Thyroid gland (tissue), 4 donors: ENCODE measurements at places on chromosomes 2 and 18. TPM values are rescaled to one million over a fixed set of nuclear protein-coding genes. Genes with fewer than 3 reads are reported as not detected.

DNA sequence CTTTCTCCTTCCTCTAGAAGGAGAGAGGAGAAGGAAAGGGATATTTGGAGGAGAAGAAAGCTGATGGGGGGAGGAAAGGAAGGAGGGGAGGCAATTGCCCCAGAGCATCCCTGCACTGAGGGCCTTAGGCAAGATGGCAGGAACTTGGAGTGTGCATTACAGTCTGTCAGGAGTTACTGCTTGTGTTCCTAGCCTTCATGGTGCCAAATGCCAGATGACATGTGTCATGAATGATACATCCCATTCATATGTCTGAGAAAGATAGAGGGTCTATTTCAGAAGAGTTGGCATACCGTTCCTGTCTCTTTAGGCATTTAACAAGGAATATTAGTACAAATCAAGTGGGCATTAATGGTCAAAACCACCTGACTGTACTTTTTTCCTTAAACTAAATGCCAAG is 232.1 kb upstream of the NT5C1B start:
- DNase-seq: no peak

DNA sequence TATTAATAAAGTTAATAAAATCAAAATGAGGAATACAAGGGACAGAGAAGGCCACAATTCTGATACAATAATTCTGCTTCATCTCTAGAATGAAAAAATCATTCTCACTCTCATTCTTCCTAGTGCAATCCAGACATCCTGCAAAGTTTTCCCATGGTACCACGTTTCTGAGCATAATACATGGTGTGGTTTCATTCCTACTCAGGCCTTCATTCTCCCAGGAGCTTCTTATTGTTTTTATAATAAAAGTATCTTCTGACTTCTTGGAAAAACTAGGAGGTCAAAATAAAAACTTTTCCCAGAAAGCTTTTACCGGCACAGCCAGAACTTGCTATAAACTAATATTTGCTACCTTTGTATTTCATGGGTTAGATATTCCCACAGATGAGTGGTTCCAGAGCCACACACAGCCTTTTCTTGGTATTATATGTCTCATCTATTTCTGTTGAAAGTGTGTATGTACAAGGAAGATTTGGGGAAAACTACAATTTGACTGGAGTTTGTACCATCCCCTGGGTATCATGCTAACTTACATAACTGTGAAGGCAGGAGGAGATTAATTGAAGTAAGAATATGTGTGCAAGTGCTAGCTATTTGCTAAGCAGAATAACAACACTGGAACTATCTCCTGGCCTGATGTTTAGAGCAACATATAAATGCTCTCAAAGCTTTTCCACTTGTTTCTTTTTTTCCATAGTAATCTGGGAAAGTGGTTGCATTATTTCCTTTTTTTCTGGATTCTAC is 82.3 kb downstream of the NRXN1 start:
- no peak for DNase-seq

DNA sequence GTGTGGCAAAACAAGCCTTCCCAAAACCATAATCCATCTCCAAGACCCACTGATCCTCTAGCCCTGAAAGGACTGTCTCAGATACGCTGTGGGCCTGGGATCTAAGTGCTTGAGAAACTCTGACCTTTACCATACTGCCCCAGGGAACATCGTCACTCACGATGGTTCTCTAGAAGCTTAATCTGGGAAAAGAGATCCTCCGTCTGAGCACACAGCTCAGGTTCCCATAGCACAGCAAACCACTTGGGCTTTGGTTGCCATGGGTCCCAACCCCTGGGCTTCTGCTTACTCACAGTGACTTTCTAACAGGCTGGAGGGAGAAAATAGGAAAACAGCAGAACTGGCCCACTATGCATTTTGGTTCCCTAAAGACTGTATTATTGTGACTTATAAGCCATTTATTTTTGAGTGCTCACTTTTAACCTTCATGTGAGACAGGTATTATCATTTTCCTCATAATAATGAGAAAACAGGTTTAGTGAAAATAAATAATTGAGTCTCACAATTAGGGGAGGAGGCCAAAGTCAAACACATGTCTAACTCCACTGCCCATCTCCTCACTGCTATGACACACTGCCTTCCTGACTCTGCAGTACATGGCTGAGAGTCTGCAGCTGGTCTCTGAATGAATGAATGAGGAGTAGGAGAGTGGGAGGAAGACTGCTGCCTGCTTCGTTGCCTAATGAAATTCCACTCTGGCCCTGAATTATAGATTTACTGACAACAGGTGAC is 46.7 kb downstream of the REEP1 start:
- DNase-seq: no peak

DNAH7 gene
- 15.8 TPM for total RNA-seq

ASIC4 gene
- not detected for total RNA-seq

DNA sequence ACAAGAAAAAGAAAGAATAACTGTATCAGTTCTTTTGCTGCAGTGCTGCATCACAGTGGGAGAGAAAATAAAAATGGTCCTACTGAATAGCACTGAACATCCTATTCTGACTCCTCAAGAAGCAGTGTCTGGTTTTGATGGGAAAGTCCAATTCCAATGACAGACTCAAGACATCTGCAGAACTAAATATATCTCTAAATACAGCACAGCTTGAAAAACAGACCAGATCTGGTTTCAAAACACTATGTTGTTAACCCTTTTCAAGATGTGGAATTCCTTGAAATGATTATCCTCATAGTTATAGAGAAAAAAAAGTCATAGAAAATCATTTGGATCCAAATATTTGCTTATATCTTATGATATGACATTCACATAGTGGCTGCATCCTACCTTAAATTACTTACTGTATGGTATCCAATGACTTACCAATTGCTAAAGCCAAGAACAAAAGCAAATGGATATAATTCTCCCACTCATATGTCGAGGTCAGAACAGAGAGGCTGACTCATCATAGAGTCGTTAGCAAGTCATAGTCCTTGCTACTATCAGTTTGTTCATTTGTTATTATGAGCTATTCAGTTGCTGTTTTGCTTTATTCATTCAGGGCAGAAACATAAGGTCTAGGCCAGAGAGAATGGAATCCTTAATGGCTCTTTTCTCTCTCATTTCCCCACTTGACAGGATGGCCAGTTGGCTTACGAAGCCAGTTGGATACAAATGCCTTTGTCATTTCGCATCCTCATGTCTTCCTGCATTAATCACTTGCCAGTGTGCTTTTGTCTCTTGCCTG is 62.5 kb upstream of the ACVR2A start:
- no peak for DNase-seq

DNA sequence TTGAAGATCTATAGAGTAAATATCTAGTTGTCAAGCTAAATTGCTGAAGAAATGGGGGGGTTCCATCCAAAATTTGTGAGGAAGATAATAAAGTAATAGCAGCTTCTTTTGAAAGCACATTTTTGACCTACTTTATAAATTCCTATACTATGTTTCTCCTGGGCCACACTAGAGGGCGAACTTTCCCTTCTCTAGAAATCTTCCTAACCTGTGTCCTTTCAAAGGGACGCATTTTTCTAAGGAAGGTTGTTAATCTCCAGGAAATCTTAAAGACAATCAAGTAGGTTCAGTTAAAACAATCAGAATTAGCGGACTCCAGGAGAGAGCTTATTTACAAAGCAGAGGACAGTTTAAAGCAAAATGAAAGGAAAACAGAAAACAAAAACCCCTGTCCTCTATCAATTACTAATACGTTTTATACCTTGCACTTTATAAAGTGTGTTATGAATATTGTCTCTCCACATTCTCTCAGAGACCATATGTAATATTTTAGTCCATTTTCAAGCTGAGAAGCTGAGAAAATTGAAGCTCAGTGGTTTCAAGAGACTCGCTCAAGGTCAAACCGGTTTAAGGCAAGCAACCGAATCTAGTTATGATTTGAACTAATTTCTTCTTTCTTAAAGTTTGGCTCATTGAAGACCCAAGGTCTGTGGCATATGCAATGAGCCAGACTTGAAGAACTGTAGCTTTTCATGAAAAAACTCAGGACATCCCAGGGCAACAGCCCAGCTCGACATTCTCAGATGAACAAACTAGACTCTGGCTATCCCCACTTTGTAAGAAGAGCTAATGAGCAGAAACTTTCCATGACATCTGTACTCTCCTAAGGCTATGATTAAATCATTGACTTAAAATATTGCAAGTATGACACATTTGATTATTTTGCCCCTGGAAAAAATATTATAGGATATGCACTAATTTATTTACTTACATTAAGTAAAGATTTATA is 273.6 kb downstream of the PAX3 start:
- DNase-seq: no peak
